ENCODE measurements at places on chromosomes 2 and 18.

DNA sequence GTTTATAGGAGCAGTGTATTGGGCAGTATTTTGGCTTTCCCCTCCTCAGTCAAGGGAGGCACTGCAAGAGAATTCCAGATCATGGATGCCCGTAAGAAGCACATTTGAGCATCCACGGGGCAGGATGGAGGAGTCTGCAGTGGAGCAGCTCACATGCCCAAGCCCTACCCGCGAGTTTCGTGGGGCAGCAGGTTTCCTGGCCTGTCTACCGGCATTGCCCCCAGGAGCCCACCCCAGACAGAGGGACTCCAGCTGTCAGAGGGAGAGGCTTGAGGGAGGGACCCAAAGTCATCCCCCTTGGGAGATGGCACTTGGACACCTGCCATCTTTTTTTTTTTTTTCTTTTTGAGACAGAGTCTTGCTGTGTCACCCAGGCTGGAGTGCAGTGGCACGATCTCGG lies 31.3 kb downstream of the TMEM177 start:
- DNase-seq, result no peak

DNA sequence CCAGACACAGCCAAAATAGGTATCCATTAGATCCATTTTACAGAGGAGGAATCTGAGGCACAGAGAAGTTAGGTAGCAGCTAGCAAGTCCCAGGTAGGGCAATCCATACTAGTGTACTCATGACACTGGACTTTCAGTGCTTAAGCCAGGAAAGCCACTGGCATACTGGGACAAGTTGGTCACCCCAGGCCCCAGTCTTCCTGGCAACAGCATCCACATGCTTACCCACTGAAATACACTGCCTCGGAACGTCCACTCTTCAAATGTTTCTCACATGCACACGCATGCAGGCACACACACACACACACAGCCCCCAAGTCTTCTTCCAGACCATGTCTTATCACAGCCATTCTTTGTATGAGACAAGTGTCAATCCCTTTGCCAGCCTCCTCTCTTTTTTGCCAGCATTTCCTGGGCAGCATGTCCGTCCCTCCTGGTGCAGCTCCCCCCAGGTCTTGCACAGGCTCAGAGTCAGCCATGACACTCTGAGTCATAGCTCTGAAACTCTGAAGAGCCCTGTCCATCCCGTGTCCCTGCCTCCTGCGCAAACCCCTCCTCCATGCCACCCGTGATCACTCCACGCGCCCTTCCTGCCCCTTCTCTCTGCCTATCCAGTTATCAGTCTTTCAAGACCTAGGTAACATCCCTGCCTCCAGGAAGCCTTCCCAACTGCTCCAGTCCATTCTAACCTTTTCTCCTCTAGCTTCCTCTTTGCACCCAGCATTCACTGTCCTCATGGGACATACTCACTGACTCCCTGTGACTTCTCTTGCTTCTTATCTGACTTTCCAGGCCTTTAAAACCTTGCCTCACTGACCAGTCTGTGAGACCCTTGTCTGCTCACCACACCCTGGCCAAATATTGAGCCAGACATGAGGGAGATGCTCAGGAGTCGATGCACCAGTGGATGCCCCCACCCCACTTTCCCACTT lies 10.9 kb upstream of the TEX261 start:
- DNase-seq, result no peak

- no peak for DNase-seq
Measured at GRCh38 chr2:96934831-96935540, 51.4 kb downstream of the FAM178B start.

GRCh38 chr2:132515010-132515409 lies 98.4 kb downstream of the GPR39 start:
- DNase-seq, result no peak

DNA sequence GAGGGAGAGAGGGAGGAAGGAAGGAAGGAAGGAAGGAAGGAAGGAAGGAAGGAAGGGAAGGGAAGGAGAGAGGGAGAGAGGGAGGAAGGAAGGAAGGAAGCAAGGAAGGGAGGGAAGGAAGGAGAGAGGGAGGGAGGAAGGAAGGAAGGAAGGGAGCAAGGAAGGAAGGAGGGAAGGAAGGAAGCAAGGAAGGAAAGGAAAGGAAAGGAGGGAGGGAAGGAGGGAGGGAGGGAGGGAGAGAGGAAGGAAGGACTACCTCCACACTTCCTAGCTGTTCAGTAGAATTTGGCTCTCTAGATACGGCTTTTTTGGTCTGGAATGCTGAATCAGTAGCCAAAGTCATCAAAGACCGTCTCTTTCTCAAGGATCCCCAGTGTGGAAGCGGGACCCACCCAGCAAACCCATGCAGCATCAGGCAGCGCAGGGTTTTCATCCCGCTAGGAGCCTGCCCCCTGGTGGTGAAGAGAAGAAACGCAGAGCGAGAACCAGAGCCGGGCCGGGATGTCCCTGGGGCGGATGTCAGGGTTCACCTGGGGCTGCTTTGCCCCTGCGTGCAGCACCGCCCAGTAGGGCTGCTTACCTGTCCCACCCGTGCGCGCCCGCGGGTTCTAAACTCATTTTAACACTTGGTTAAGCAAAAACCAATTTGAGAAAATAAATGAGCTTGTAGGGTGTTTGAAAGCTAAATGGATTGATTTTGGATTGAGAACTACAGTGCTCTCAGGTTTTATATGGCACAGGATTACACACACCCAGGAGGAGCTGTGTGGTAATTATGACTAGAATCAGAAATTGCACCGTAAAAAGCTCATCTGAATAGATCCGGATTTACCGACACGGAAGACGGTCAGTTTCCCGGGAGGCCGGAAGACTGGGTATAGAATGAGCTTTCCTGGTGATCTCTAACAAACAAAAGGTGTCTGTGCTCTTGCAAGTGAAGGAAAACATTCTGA lies 48.1 kb upstream of the ARL4C start:
- peak; percentile 28 for DNase-seq
